ENCODE measurements at places on chromosomes 4 and X.

GRCh38 chrX:48948589-48948988, 8.8 kb downstream of the OTUD5 start:
- no peak for DNase-seq

GRCh38 chr4:26015133-26015651, 101.2 kb downstream of the SMIM20 start:
- DNase-seq = no peak

DNA sequence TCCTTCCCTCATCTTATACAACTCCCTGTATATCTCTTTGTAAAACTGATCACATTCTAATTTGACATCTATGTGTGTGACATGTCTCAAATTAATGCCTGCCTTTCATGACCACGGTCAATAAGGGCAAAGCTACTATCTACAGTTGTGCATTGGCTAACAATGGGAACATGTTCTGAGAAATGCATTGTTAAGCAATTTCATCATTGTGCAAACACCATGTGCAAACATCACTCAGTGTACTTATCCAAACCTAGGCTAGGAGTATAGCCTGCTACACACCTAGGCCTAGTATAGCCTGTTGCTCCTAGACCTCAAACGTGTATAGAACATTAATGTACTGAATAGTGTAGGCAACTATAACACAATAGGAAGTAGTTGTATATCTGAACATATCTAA, 95.0 kb downstream of the BANK1 start:
- DNase-seq = no peak

DNA sequence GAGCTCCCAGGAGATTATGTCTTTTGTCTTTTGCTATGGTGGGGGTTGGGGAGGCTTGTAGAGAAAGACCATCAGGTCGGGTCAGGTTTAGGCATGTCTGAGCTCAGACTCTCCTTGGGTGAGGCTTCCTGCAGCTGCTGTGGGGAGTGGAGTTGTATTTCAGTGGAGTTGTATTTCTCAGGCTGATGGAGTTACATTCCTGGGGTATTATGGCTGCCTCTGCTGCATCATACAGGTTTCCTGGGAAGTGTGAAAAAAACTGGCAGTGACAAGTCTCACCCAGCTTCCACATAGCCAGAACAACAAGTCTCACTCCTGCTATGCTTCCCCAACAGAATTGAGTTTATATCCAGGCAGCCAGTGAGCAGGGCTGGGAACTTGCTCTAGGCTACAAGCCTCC, 119.3 kb downstream of the VSIG4 start:
- DNase-seq = no peak

DNA sequence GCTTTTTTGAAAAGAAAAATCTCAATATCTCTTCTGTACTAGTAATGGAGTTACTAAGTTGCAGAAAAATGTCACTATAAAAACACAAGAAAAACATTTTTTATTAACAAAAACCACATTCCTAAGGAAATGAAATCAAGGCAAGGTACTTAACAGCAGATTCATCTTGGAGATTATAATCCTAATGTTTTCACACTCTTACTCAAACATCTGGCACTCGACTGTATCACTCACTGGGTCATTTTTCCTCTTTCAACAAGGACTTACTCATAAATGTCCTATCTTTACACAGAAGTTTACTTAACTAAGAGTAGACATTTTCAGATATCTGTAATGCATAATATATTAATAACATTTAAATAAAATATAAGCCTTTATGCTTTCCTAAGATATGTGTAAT, 216.6 kb downstream of the NR3C2 start:
- DNase-seq = no peak

DNA sequence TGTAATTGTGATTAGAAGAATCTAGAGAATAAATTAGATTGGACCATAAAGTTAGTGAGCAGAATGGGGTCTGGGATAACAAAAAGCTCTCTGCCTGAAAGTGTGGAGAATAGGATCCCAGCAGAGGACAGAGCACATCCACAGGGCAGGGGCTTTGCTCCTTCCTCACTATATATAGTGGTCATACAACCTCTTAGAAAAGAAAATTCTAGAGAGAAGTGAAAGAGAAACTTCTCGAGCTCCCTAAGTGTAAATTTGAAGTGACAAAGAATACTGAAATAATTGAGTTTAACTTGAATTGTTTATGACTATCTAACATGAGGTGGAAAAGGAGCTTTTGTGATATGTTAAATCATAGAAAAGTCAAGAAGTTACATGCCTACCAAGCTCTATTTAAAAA, 14.9 kb downstream of the ADAM29 start:
- DNase-seq = no peak

DNA sequence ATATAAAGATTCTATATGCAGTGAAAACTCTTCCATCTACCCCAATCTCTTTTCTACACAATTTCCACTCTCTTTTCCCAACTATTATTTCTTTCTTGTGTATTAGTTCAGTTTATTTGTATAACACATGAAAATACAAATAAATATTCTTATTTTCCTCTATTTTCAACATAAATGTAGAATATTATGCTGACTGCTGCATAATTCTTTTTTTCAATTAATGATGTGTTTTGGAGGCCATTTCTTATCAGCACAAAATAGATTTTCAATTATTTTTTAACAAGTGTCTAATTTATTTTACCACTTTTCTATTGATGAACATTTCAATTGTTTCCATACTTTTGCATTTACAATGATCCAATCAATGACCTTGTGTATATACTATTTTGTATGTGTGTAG, 557.7 kb upstream of the NR3C2 start:
- DNase-seq = no peak

DNA sequence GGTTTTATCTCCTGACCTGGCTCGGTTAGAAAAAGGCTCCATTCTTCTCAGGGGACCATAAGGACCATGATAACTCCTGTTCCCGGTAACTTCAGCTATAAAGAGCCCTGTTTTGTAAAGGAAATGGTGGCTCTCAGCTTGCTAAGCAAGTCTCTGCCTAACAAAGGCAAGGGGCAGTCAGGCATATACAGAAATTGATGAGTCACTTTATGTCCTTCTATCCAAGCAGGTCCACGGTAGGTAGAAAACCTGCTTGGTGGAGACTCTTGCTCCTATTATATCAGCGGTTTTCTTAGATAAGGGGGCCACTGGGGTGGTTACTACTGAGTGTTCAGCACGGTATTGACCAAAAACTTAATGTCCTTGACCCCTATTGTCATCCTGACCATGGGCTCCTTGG, 203.0 kb upstream of the KLF8 start:
- DNase-seq = no peak

GRCh38 chr4:27191592-27191991, 331.0 kb downstream of the STIM2 start:
- DNase-seq = no peak

DNA sequence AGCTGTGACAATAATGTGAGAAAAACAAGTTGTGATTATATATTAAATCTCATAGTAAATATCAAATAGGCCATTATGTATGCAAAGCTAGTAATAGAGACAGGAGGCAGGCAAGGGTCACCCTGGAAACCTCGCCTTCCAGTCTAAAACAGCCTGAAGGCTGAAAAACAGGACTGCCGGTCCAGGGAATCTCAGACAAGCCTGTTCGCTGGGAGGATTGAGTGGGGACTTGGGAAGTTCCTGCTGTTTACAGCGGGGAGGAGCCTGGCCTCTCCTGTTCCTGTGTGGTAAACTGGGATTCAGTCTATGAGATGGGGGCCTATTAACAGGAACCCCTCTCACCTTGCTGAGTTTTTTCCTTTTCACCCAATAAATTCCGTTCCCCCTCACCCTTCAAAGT, 2317.3 kb downstream of the PCDH7 start:
- DNase-seq = no peak

GRCh38 chr4:31548823-31549222, 828.7 kb downstream of the PCDH7 start:
- no peak for DNase-seq

DNA sequence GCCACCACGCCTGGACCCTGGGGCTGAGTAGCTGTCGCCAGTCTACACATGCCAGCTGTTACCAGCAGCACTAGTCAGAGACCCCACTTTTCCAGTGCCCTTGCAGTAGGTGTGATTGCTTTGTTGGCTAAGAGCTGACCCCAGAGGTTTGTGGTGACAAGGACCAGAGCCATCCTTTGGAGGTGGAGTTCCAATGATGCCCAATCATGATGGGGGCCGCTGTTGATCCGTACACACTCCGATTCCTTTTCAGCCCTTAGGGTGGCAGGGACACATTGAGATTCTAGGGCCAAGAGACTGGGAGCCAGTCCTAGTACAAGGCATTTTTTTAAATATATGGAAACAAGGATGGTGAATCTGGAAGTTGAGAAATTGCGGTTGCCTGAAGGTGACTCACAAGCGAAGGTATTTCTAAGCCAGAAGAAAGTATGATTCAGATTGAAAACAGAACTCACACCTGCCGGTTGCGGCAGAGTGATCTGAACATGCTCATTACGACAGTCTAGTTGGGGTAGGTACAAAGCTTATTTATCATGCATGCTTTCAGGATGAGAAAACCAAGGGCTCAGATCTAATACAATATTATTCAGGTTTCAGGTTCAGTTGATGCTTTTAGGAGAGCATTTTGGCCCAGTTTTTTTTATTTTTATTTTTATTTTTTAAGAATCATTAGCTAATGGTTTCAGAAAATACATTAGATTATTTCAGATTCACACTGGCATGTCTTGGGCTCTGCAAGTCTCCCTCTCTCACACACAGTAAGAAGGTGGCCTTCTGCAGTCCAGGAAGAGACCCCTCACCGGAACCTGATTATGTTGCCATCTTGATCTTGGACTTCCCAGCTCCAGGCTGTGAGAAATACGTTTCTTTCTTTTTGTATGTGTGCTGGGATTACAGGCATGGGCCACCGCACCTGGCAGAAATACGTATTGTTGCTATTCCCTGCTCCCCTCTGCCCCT, 43.4 kb downstream of the SHROOM2 start:
- no peak for DNase-seq

- DNase-seq = no peak
These were observed 78.9 kb upstream of the FMR1 start for GRCh38 chrX:147832707-147833348.

DNA sequence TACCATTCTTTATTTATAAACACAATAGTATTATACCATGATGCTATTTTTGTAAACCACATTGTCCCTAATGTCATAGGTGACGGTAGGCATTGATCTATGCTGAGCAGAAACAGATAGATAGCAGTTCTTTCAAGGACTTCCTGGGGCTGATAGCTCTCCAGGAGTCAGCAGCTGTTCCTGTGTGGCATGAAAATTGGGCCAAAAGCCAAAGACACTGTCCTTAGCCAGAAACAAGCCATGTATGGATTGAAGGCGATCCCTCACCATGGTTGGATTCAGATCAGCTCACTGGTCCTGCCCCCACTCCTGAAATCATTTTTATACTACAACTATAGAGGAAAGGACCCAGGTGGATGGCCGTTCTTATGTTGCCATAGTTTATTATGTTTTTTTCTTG, 53.6 kb downstream of the DDX60 start:
- DNase-seq = no peak

DNA sequence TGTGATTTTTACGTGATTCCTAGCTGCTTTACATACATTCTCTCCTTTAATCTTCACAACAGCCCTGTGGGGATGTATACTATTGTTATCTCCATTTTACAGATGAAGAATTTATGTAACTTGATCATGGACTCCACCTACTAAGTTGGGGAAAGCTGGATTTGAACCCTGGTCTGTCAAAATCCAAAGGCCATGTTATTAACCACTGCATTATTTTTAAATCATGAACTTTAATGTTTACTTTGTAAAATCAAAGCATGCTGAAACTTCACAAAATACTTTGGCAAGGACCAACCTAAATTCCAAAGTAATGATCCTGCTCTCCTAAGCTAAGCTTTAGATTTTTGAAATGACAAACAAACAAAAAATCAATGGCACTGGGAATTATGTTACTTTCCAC, 26.1 kb downstream of the FAM47E start:
- DNase-seq = no peak

- DNase-seq = no peak
These were observed 145.8 kb upstream of the SPRY1 start for GRCh38 chr4:123250843-123251242.

GRCh38 chrX:8139716-8140115, 31.4 kb downstream of the VCX2 start:
- DNase-seq = no peak

GRCh38 chrX:119062750-119063374, 9.9 kb upstream of the CT47C1 start:
- DNase-seq = no peak

- DNase-seq = no peak
These were observed 33.8 kb downstream of the NDP start for GRCh38 chrX:43939187-43939926.

- peak; percentile 29 for DNase-seq
These were observed 4.6 kb upstream of the KANTR start for GRCh38 chrX:53089224-53089842.

DNA sequence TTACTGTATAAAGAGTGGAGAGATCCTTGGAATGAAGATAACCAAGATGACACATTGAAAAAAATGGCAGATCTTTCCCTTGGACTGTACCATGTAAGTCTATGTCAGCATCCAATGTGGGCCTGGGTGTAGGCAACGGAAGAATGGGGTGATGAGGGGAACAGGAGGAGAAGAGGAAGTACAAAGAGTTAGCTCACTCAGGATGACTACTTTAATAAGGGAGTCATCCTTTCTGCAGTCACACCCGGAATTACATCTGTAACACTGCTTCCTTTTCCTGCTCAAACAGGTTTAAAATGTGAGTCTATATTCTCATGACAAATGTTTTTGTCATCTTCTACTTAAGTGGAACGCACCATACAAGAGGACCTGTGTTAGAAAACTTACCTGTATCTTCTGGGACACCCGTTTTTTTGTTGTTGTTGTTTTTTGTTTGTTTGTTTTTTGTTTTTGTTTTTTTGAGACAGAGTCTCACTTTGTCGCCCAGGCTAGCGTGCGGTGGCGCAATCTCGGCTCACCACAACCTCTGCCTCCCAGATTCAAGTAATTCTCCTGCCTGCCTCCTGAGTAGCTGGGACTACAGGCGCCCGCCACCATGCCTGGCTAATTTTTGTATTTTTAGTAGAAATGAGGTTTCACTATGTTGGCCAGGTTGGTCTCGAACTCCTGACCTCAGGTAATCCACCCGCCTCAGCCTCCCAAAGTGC, 18.0 kb downstream of the HPSE start:
- no peak for DNase-seq

DNA sequence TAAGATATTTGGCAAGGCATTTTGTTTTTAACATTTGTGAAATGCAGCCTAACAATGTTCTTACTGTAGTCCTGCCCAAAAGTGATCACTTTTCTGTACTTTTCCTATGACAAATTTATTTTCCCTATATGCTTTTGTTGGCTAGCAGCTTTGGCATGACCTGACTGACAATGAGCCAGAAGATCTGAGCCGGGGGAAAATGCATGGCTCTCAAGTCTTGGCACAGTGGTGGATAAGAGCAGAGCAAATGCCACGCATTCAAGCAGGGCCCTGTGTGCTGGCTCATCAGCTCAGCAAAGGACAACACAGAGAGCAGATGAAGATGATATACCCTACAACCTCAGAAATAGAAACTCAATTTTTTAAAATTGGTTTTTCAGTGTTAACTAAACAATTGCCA, 187.3 kb downstream of the ANAPC10 start:
- no peak for DNase-seq

GRCh38 chrX:110050901-110051300, 48.0 kb downstream of the TMEM164 start:
- DNase-seq = no peak
